ENCODE measurements at places on chromosomes 5 and 9. TPM values are rescaled to one million over a fixed set of nuclear protein-coding genes. Genes with fewer than 3 reads are reported as not detected.

The TMC1 gene
- total RNA-seq: 0.46 TPM

The MEF2C gene
- 104 TPM for total RNA-seq

The CDHR2 gene
- total RNA-seq: 0.69 TPM

The ZNF462 gene
- 89.7 TPM for total RNA-seq

The DOCK2 gene
- total RNA-seq: 8.1 TPM

The FST gene
- total RNA-seq: 4.4 TPM
